ENCODE measurements at places on chromosomes 4 and X.

DNA sequence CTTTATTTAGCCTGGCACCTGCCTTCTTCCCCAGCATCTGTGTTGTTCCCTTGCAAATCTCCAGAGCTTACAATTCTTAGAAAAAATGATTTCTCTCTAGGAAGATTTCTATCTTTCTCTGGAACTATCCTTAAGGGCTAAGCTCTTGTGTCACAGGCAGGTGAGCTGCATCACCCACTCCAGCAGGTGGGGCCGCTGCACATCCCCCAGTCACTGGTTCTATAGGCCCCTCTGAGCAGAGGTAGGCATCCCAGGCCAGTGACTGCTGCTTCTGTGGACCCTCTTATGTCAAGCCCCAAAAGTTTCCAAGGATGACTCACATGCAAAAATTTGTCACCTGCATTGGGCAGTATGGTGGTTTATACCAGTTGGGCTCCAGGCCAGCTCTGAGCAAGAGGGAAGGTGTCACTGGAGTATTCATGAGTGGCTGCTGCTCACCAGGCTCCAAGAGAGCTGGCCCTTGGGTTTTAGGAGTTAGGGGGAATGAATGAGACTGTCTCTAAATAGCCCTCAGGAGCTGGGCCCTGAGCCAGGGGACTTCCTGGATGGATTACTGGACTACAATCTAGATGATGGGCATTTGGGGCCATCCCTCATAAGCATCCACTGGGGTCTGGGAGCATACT lies 208.1 kb upstream of the EOLA2 start:
- no peak for DNase-seq

DNA sequence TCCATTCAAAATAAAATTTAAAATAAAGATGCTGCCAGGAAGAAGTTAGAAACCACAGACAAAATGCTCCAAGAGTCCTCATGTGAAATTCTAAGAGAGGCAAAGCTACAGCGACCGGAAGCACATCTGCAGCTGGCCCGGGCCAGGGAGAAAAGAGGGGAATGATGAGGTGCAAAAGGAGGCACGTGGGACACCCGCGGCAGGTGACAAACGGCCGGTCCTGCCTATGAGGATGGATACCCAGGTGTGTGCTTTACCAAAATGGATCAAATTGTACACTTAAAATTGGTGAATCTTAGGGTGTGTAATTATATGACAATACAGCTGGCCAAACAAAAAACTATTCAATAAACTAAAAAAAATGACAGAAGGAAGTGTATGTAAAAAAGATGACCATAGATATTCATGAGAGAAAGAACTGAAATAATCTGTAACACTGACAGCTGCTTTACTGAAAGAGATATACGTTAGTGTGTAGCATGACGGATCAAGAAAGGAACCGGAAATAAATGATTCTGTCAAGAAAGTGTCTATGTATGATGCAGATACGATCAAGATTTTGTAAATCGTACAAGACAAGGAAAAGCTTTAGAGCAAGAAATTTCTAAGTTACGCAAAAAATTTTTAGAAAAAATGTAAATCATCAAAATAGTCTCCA lies 29.5 kb downstream of the PPP2R3B start:
- no peak for DNase-seq

- DNase-seq: no peak
Observed at GRCh38 chr4:5260121-5260520, 208.8 kb downstream of the STK32B start.

GRCh38 chr4:113556382-113557134 lies 205.0 kb downstream of the CAMK2D start:
- no peak for DNase-seq

- DNase-seq: no peak
Observed at GRCh38 chr4:173855015-173855414, 325.0 kb upstream of the HAND2 start.

GRCh38 chr4:2361366-2362265 lies 56.8 kb downstream of the ZFYVE28 start:
- DNase-seq: no peak

DNA sequence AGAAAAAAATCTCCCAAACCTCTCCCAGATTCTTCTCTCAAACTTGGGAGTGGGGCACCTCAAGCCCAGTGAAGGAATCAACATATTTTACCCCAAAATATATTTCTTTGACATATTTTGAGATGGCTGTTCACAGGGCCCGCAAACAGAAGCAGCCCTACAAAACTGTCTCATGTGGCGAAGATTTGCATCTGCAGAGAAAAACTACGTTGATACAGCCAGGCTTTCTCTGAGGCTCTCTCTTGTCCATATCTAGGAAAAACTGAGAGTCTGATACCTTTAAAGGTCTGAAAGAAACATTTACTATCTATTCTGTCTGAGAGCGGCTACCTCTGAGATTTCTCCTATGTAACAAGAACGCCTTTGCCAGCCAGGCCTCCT lies 23.3 kb upstream of the TMSB4X start:
- DNase-seq: no peak

DNA sequence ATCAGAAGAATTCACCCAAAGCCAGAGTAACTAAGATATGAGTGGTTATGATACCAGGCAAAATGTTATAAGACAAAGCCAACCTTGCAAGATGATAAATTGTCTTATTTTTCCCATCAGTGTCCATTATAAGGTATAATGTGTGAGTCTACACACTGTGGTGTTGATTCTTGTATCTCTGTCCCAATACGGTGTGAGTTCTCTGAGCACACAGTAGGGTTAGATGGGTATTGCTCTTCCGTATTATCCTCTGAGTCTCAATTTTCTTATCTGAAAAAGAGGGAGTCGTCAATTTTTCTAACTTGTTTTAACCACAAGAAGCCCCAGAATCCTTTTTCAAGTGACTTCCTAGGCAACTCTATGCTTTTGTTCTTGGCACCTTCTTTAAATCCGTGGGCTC lies 69.9 kb downstream of the HMGB2 start:
- DNase-seq: no peak
